ENCODE measurements at places on chromosomes 12 and 14.

- no peak for DNase-seq
These were observed 9.4 kb downstream of the EP400 start for GRCh38 chr12:131959116-131959515.

- no peak for DNase-seq
These were observed 4.8 kb downstream of the CRACR2A start for GRCh38 chr12:3747976-3748619.

GRCh38 chr14:22002860-22003284, 329.3 kb upstream of the OR4E1 start:
- DNase-seq: peak; percentile 56

GRCh38 chr14:63328787-63329737, 10.3 kb upstream of the GPHB5 start:
- DNase-seq: peak; percentile 94

DNA sequence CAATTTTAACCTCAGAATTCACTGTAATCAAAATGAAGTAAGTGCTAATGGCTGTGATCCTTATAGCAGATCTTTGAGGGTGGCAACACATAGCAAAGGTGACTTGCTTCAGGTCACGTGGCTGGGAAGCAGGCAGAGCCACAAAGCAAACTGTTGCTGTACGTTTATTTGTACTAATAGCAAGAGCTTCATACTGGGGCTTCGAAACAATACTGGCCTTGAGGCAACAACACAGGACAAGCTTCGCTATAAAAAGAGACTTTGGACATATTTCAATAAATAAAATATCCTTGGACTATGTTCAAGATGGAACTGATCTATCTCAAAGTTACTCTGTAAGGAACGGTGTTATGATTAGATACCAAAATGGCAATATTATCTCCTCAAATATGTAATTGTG, 44.6 kb downstream of the MSRB3 start:
- DNase-seq: no peak

GRCh38 chr12:131672311-131672940, 38.5 kb upstream of the SFSWAP start:
- no peak for DNase-seq

GRCh38 chr14:79749065-79749464, 462.2 kb downstream of the DIO2 start:
- DNase-seq: no peak

GRCh38 chr12:11500861-11501230, 105.5 kb upstream of the PRB2 start:
- DNase-seq: no peak

- DNase-seq: no peak
These were observed 275.7 kb downstream of the CCDC59 start for GRCh38 chr12:82082501-82082900.

GRCh38 chr12:94733727-94734126, 83.4 kb upstream of the TMCC3 start:
- no peak for DNase-seq

- no peak for DNase-seq
These were observed 115.6 kb downstream of the EGLN3 start for GRCh38 chr14:33835261-33835655.

GRCh38 chr12:106305376-106305775, 2.8 kb downstream of the TCP11L2 start:
- DNase-seq: no peak

DNA sequence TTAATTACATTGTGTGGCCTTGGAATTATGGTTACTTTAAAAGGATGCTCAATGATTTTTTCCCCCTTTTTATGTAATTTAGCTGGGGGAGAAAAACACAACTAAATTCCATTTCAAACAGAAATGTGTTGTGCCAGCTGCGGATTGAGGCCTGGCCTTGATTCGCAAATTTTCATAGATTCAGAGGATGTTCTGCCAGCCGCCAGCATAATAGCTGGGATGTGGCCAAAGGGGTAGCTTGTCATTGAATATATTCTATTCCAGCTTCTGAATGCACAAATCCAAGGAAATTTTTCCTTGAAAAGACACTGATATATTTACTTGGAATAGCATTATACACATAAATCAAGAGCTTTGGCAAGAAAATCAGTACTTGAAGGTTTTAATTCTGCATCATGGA, 43.7 kb downstream of the TRHDE start:
- DNase-seq: no peak

- DNase-seq: no peak
These were observed 129.0 kb downstream of the WIF1 start for GRCh38 chr12:64992116-64992515.

- no peak for DNase-seq
These were observed 191.3 kb upstream of the AMIGO2 start for GRCh38 chr12:47270782-47271664.

- DNase-seq: no peak
These were observed 34.6 kb downstream of the BEGAIN start for GRCh38 chr14:100552524-100553125.

DNA sequence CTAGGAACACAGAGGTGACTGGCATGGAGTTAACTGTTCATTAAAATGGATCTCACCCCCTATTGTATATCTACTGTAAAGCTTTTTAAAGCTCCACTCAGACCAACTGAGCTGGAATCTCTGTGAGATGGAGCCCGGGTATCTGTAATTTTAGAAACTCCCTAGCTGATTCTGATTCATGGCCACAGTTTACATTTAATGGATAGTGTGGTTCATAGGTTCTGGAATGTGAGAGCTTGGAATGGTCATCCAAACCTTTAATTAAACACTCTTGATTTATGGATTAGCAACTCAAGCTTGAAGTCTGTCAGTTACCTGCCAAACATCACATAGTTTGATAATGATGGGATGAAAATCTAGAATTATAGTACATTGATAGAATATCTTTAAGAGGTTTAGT, 183.8 kb downstream of the SLC25A21 start:
- DNase-seq: no peak

DNA sequence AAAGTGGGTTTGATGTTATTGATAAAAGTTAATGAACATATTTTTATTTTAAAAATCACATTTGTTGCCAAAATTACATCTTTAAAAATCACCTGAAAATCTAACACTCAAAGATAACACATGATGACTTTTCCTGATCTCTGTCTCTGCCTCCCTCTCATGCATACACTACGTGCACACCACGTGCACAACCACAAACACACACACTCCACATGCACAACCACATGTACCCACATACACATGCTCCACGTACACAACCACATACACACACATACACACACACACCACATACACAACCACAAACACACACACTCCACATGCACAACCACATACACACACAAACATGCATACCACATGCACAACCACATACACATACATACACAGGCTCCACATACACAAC, 61.8 kb upstream of the TMEM132C start:
- no peak for DNase-seq

DNA sequence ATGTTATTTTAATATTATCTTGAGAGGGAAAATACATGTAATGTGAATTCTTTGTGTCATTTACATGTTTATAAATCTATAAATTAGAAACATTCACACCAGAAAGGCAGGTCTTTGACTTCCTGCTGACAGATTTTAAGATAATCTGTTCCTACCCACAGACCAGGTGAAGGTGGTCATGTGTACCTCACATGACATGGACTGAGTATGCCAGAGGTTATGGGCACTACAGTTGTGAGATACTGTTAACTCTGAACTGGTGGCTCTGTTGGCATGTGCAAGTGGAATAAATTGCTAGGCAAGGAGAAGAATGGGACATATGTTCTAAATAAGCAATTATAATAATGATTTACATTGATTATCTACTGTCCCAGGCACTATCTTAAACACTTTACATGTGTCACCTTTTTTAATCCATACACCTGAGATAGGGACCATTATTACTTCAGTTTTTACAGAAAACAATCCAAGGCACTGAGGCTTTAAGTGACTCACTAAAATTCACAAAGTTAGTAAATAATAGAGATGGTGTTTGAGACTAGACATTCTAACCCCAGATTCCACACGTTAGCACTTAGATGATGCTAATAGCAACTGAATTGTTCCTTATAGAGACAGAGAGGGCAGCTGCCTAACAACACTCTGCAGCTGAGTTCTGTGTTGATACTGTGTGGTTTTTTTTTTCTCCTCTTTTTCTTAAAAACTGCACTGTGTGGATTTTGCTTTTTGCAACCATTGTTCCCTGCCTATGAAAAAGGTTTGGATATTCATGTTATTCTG, 23.8 kb downstream of the SLC16A7 start:
- DNase-seq: no peak

DNA sequence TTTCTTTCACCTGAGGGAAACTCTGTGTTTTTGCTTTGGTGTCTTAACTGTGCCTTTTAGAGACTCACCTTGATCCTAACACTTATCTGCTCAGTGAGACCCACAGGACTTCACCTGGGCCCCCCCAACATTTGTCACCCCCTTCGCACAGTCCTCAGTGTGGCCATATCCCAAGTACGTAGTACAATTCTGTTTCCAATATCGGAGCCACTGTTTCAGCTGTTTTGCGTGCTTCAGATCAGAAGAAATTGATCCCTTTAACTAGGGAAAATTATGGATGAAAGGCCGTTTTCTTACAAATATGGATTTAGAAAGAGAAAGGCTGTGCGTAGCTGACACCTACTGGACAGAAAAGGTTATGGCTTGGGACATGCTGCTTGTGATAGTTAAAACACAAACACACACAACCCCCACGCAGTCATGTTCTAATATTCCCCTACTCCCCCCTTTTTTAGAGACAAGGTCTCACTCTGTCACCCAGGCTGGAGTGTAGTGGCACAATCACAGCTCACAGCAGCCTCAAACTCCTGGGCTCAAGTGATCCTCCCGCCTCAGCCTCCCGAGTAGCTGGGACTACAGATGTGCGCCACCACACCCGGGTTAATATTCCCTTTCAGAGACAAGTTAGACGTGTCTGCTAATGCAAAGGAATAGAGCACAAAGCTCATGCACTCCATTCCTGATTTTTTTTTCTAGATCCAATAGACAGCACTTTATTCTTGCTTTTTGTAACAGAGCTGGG, 3.6 kb upstream of the SLC7A8 start:
- peak; percentile 76 for DNase-seq
